ENCODE measurements at places on chromosomes 5 and 9. TPM values are rescaled to one million over a fixed set of nuclear protein-coding genes. Genes with fewer than 3 reads are reported as not detected.

The GZMA gene
- 0.65 TPM for total RNA-seq

The FOXD4L3 gene
- total RNA-seq: not detected

The DIMT1 gene
- total RNA-seq: 18.0 TPM

The DMRT3 gene
- 0.16 TPM for total RNA-seq

The SPINK6 gene
- not detected for total RNA-seq

The ENHO gene
- total RNA-seq: 1.3 TPM

The PTGER4 gene
- 6.1 TPM for total RNA-seq

The PTPN3 gene
- total RNA-seq: 17.4 TPM

The LCN12 gene
- 20.7 TPM for total RNA-seq

The FOXD4L4 gene
- total RNA-seq: not detected

The PPP6C gene
- 32.5 TPM for total RNA-seq

The DNAJC21 gene
- 68.4 TPM for total RNA-seq

The APBA1 gene
- total RNA-seq: 1.9 TPM

The MARCOL gene
- not detected for total RNA-seq

The STC2 gene
- total RNA-seq: 6.0 TPM

The C1QTNF2 gene
- 1.3 TPM for total RNA-seq

The BAAT gene
- total RNA-seq: 0.22 TPM

The HAVCR2 gene
- 1.7 TPM for total RNA-seq

The HSPB3 gene
- total RNA-seq: 210 TPM

The C1QTNF3 gene
- 2.8 TPM for total RNA-seq

The SOX30 gene
- total RNA-seq: 0.13 TPM

The PLK2 gene
- 117 TPM for total RNA-seq

The HRCT1 gene
- 1.5 TPM for total RNA-seq

The MYMK gene
- not detected for total RNA-seq

The SLC36A3 gene
- total RNA-seq: not detected

The PGM5 gene
- total RNA-seq: 191 TPM

The GRIN3A gene
- 0.11 TPM for total RNA-seq

The GRXCR2 gene
- 0.78 TPM for total RNA-seq

Data from cardiac septum (tissue), 1 donor.